Activated T-cell treated with anti-CD3 and anti-CD28 coated beads, Interleukin-2, amount 50 U/mL, for 48 hours (primary cell): ENCODE measurements at places on chromosomes 3 and 15.

DNA sequence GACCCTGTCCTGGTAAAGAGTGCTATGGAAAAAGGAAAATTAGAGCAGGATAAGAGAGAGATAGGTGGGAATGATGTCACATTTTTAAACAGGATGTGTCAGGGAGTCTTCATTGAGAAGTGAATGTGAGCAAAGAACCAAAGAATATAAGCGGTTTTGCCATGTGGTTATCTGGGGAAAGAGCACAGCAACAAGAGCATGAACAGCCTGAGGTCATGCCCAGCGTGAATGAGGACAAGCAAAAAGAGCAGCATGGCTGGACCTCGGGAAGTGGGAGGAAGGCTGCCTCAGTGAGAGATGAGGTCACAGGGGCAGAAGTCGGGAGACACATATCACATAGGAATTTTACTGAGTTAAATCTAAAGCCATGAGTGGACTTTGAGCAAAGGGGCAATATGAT, 82.8 kb upstream of the HES1 start:
- no peak for DNase-seq

DNA sequence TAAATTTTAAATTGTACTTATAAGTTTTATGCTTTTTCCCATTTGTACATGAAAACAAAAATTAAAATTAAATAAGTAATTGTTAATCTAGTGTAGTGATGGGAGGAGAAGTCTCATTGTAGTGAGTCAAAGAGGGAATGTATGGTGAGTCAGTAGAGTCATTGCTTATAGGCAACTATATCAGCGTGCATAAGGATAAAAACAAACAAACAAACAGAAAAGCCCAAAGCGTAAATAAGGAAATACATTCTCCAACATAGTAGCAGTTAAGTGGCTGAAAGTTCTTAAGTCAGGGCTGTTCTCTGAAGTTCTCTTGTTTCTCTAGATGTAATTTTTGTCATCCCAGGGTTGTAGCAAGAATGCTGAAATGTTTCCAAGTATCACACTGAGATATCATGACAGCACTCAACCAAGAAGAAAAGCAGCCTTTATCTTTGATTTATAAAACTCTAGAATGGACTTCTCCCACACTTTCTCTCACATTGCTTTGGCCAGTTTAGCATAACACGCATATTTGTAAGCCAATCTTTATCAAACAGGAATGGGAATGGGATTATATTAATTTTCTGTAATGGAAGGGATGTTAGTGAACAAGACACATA, 184.1 kb upstream of the TP63 start:
- DNase-seq = no peak

GRCh38 chr15:74167891-74168331, 5.6 kb upstream of the ISLR start:
- no peak for DNase-seq

GRCh38 chr3:181176601-181177000, 187.1 kb upstream of the DNAJC19 start:
- DNase-seq = peak; percentile 43

GRCh38 chr3:186277268-186277909, 84.6 kb downstream of the DGKG start:
- no peak for DNase-seq
